ENCODE measurements at places on chromosomes 5 and 9.

- no peak for DNase-seq
Observed at GRCh38 chr5:28208356-28208755, 1170.0 kb upstream of the CDH9 start.

- no peak for DNase-seq
Observed at GRCh38 chr5:58794875-58795274, 212.0 kb downstream of the RAB3C start.

DNA sequence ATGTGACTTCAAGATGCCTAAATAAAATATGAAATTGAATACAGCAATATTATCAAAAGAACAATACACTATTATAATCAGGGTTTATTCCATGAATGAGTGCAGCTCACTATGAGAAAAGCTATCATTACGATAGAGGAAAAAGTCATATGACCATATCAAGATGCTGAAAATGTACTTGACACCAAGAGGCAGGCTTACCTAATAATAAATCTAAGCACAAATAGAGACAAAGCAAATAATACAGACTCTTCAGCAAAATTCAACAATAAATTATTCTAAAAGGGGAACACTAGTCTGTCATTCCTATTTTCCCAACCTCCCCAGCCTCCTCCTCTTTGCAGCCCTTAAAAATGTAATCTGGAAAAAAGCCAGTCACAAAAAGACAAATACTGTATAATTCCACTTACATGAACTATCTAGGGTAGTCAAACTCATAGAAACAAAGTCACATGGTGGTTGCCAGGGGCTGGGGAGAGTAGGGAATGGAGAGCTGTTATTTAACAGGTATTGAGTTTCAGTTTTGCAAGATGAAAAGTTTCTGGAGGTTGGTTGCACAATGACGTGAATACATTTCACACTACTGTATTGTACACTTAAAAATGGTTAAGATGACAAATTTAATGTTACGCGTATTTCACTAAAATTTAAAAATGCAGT is 148.4 kb downstream of the NFIB start:
- no peak for DNase-seq

- no peak for DNase-seq
Observed at GRCh38 chr9:98530806-98531386, 177.8 kb downstream of the GABBR2 start.

DNA sequence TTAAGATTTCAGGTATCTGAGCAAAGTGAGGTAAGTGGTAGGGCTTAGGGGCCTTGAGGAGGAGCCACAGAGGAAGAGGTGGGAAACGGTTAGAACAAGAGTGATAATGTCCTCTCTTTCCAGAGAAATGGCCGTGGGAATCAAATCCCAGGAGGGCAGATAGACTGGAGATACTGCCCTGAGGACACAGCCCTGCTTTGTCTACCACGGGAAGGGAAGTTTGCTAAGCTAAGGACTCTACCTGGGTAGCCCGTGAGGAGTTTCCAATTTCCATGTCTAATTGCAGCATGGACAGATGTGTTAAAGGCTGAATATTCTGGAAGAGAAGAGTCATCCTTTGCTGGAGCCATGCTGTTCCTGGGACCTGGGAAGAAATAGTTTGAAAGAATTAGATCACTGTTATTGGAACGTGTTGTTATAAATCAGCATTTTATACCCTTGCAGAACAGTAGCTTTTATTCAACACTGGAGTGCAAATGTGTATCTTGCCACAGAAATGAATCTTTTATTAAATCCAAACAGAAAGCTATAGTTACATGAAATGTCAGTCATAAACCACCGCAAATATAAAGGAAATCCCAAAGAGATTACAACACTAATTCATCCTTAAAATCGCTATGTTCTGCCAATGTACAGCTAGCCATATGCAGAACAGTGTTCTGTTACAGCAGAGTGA is 133.2 kb upstream of the LHFPL2 start:
- DNase-seq, result no peak

DNA sequence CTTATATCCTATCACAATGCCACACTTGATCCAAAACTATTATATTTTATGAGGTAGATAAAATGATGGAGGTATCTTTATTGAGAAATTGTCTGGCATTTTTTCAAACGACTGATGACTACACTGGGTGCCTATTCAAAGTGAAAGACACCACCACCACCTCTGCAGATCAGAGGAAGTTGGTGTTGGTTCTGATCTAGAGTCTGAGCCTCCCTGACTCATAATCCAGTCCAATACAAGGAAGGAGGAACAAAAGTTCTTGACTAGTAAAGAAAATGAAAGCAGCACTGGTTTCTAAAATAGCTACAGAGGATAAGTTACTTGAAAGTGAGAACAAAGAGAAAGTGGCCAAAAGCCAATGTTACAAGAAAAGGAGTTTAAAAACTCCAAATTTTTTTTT is 139.9 kb downstream of the RFX3 start:
- DNase-seq, result no peak

DNA sequence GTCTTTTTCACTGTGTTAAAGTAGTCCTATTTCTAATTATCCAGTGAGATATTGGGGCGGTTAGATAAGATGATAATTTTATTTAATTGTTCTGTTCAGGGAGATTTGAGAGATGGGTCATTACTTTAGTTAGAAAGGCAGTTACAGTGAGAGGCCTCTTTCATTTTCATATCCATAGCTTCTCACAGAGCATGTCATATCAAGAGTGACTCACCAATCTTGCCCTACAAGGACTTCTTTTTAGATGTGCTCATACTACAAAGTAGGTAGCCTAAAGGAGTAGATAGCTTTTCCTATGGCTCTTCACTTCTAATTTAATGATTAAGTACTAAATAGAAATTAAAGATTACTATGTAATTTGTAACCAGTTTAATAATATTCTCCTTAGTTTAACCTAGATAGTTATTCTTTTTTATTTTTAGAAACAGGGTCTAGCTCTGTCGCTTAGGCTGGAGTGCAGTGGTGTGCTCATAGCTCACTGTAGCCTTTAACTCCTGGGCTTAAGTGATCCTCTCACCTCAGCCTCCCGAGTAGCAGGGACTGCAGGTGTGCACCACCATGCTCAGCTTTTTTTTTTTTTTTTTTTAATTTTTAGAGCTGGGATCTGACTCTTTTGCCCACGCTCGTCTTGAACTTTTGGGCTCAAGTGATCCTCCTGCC is 71.0 kb downstream of the FER start:
- DNase-seq, result no peak

All from forelimb muscle (tissue), 1 donor.